ENCODE measurements at places on chromosomes 2 and 18. TPM values are rescaled to one million over a fixed set of nuclear protein-coding genes. Genes with fewer than 3 reads are reported as not detected.

The CRYGD gene
- not detected for total RNA-seq

The SEPTIN10 gene
- not detected for total RNA-seq

The CTDP1 gene
- total RNA-seq = 14.1 TPM

The SAG gene
- total RNA-seq = not detected

The DSG1 gene
- 16.2 TPM for total RNA-seq

The AQP12B gene
- total RNA-seq = not detected

The SCN9A gene
- total RNA-seq = not detected

The IL1R1 gene
- total RNA-seq = not detected

The GULP1 gene
- total RNA-seq = not detected

The GALNT5 gene
- not detected for total RNA-seq

DNA sequence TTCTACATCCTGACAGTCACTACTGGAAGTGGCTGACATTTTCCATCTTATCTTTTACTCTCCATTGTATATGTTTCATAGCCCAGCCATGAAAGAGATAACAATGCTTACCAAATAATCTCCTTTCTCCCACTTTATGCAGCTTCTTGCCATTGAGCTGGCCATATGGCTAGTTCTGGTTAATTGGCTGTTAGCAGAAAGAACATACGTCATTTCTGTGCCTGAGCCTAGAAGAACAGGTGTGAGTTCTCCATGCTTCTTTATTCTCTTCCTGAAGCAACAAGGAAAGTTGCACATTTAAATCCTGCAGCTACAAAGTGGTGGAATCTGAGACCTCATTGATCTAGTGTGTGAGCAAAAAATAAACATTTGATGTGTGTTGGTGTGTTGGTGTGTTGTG lies 82.0 kb upstream of the FSHR start:
- no peaks in the 10 kb centered on the region for H3K4me1 ChIP-seq
- no peak overlapping the region for H3K4me3 ChIP-seq
- no peak overlapping the region for H3K27ac ChIP-seq
- H3K27me3 ChIP-seq = no peaks in the 10 kb centered on the region
- DNase-seq = no peak

GRCh38 chr2:24102677-24103076 lies 18.0 kb upstream of the TP53I3 start:
- H3K4me3 ChIP-seq = no peak overlapping the region
- H3K36me3 ChIP-seq = no peaks in the 10 kb centered on the region
- DNase-seq = no peak
- H3K4me1 ChIP-seq = peaks cover 13% of the 10 kb centered on the region
- H3K27me3 ChIP-seq = no peaks in the 10 kb centered on the region

GRCh38 chr18:46338766-46339165 lies 234.6 kb downstream of the HAUS1 start:
- DNase-seq = no peak
- H3K27me3 ChIP-seq = no peaks in the 10 kb centered on the region
- H3K4me1 ChIP-seq = peaks cover 3% of the 10 kb centered on the region
- H3K36me3 ChIP-seq = no peaks in the 10 kb centered on the region
- no peak overlapping the region for H3K27ac ChIP-seq

DNA sequence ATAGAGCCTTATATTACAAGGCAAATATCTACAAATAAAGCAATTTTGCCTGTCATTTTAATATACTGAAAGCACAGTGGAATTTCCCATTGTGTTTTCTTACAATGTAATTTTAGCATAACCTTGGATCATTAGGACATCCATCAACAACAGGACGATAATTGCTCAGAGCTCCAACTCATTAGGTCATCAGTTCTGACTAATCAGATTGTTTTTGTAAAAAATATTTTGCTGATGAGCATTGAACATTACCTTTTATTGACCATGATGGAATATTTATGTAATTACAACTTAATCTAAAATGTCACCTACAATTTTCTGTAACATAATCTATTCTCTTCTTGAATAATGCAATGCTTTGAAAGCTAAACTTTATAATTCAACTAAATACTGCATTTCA lies 215.3 kb upstream of the DSEL start:
- H3K27ac ChIP-seq = no peak overlapping the region
- no peaks in the 10 kb centered on the region for H3K27me3 ChIP-seq
- no peaks in the 10 kb centered on the region for H3K36me3 ChIP-seq
- H3K4me1 ChIP-seq = no peaks in the 10 kb centered on the region
- no peak overlapping the region for H3K4me3 ChIP-seq
- no peak for DNase-seq

DNA sequence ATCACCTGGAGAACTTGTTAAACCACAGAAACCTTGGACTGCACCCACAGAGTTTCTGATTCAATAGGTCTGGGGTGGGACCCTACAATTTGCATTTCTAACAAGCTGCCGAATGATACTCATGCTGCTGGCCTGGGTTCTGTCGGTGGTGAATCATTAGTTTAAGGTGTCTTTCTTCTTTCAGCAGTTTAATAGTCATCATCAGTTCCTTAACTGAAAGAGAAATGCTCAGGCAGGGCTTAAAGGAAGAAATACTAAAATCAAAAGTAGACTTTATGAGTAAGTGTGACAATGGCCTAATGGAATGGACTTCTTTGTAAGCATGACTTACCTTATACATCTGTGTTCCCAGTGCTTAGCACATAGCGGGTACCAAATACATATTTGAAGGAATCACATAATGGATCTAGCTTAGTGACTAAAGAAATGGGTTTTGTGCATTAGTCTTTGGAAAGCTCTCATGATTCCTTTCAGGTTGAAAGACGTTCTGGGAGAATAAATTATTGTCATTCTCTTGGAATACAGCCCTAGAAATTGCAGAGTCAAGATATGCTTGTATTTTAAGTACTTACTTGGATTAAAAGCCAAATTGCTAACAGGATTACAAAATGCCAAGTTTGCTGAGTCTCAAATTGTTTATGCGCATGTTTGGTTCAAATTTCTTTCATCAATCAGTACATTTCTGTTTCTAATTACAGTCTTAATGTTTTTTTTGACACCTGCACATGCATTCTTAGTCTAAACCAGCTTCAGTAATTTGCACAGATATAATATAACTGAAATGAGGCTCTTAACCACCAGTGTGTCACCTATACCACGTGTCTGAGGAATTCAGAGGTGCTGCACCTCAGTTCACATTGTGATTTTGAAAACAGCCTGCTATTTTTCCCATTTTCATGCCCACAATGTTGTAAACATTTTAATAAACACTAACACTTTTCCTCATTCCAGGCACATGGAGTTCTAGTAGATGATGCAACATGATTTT lies 220.3 kb upstream of the NRP2 start:
- H3K27me3 ChIP-seq = no peaks in the 10 kb centered on the region
- H3K4me1 ChIP-seq = peaks cover 4% of the 10 kb centered on the region
- DNase-seq = no peak
- no peak overlapping the region for H3K27ac ChIP-seq
- H3K4me3 ChIP-seq = no peak overlapping the region
- no peaks in the 10 kb centered on the region for H3K36me3 ChIP-seq

- H3K27me3 ChIP-seq = no peaks in the 10 kb centered on the region
- no peak overlapping the region for H3K27ac ChIP-seq
- no peak for DNase-seq
- no peaks in the 10 kb centered on the region for H3K36me3 ChIP-seq
- no peak overlapping the region for H3K4me3 ChIP-seq
These were observed 143.5 kb upstream of the LMAN1 start for GRCh38 chr18:59502274-59503175.

GRCh38 chr2:65728477-65729180 lies 296.2 kb upstream of the SPRED2 start:
- H3K27me3 ChIP-seq = no peaks in the 10 kb centered on the region
- H3K4me3 ChIP-seq = no peak overlapping the region
- H3K27ac ChIP-seq = no peak overlapping the region
- H3K36me3 ChIP-seq = no peaks in the 10 kb centered on the region

DNA sequence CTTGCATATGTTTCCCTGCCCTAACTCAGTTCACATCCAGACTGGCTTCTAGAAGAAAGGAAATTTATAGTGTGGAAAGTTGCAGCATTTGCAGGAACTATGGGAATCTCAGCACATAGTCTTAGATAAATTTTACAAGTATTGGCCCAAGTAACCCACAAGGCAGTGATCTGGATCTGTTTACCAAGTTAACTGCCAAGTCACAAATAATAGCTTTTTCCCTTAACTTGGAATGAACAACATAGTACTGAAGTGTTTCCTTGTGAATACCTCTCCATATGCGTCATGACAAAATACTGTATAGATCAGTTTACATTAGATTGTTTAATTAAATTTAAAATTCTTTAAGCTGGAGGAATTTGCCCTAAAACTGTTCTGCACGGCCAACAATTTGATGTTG lies 255.8 kb upstream of the EPAS1 start:
- no peak for DNase-seq
- no peaks in the 10 kb centered on the region for H3K4me1 ChIP-seq
- peaks cover 10% of the 10 kb centered on the region for H3K36me3 ChIP-seq
- no peak overlapping the region for H3K27ac ChIP-seq
- no peak overlapping the region for H3K4me3 ChIP-seq
- H3K27me3 ChIP-seq = no peaks in the 10 kb centered on the region

DNA sequence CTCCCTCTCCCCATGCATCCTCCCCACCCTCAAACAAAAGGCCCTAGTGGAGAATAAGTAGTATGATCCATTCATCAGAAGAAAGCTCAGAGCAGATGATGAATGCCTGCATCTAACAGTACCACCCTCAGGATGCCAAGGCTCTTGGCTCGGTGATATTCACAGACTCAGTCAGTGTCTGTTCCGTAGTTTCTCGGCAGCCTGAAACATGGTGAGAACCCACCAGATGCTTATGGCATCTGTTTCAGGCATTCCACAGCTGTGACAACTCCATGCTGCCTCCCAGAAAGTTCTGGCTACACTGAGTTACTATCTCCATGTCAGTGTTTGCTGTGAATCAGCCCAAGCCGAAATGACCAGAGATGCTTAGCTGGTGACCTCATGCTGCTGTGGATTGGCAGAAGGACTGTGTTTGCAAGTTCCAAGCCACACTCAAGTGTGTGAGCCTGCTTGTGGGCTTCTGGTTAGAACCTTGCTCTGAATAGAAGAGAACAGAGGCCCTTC lies 83.9 kb downstream of the WDSUB1 start:
- H3K27me3 ChIP-seq = no peaks in the 10 kb centered on the region
- no peak for DNase-seq
- no peak overlapping the region for H3K4me3 ChIP-seq
- no peak overlapping the region for H3K27ac ChIP-seq

DNA sequence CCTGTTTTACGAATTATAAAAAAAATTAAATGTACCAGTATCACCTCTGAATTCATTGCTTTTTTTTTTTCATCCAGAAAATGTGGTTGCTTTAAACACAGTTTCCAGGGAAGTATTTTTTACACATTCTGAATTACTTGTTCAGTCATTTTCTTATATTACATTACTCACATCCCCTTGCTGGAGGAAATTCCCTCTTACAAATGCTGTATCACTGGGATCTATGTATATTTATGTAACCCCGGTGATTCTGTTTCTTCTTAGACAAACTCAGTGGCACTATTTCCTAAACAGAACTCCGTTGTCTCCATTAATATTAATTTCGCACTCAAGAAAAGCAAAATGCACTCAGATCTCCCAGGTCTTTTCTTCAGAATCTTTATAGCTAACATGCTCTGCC lies 1078.5 kb upstream of the ZEB2 start:
- H3K27ac ChIP-seq = no peak overlapping the region
- peaks cover 4% of the 10 kb centered on the region for H3K4me1 ChIP-seq
- no peak overlapping the region for H3K4me3 ChIP-seq
- H3K27me3 ChIP-seq = no peaks in the 10 kb centered on the region

DNA sequence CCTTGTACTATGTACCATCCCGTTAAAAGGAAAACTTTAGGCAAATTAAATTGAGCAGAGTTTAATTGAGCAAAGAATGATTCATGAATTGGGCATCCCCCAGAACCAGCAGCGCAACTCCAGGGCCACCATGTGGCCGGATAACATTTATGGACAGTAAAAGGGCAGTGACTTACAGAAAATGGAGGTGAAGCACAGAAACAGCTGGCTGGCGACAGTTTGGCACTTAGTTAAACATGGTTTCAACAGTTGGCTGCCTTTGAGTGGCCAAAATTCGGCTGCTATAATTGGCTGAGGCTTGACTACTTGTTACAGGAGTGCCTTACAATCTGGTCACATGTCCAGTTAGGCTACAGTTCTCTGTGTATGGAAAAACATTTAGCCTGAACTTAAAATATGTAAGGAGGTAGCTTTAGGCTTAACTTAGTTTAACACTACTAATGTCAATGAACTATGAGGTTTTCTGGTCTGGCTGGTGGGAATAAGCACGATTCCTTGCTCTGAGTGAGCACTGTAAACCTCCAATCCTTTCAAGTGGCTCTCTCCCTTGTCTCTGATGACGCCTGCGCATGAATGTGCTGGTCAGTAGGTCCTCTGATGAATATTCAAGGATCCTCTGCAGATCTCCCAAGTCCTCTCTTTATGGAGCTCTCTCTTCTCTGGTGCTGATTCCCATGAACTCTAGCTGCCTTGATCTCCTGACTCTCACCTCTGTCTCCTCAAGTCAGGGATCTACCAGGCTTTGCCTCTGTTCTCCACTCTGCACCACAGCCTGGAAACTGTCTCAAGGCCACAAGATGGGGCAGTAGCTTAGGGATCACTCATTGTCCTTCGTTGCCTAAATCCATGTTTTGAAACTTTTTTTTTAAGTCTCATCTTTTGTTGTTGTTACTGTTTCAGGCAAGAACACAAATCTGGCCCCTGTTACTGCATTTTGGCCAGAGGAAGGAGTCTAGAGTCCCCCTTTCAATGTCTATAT lies 24.4 kb upstream of the RAB31 start:
- H3K4me3 ChIP-seq = no peak overlapping the region
- H3K27me3 ChIP-seq = no peaks in the 10 kb centered on the region

DNA sequence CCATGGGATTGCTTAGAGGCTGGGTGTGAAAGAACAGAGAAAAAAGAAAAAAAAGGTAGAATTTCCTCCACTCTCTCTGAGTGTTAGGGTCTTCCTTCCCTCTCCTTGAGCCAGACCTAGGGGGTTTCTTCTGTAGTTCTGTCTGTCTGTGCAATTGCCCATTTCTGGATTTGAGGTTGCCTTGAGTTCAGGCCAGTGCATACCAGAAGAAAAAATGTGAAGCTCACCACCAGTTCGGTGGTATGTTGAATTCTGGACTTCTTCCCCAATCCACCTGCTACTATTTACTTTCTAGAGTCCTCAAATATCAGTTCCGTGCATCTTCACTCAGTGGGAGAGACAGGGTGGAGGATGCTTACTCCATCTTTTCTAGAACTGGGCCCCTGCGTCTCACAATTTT lies 15.3 kb upstream of the SELENOI start:
- no peaks in the 10 kb centered on the region for H3K27me3 ChIP-seq
- H3K4me1 ChIP-seq = no peaks in the 10 kb centered on the region
- no peak overlapping the region for H3K4me3 ChIP-seq
- no peaks in the 10 kb centered on the region for H3K36me3 ChIP-seq
- no peak overlapping the region for H3K27ac ChIP-seq
- DNase-seq = no peak
